ENCODE measurements at places on chromosomes 12 and 14.

GRCh38 chr14:103628221-103628683 is 759 bp upstream of the KLC1 start:
- no peak for DNase-seq

DNA sequence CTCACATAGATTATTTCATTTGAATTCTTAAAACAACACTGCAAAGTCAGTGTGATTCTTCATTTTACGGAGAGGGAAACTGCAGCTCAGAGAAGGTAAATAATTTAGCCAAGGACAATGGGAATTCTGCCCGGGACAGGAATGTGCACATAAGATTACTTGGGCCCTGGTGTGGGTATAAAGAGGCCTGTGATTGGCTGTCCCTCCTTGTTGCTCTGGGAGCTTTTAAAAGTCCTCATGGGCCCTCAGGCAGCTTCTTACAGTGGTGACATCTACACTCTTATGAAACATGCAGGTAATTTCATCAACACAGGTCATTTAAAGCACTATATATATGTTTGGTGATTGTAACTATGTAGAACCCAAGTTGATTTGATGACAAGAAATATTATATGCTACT is 100.3 kb downstream of the ESR2 start:
- no peak for DNase-seq

DNA sequence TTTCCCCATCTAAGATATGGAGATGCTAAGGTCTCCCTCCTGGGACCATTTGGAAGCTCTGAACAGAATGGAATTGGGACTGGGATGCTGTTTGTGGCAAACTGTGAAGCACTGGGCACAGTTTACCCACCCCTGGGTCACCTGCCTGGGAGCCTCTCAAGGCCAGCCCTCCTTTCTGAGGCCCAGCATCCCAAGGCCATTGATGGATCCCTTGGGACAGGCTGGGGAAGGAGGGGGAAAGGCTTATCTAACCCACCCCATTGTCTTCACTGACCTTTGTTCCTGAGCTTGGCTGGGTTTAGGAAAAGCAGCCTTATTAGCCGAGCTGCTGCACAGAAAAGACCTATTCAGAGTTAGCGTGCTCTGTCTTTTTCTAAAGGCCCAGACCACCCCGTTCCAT is 5.2 kb downstream of the CCDC85C start:
- no peak for DNase-seq

- DNase-seq, result no peak
These were observed 8.3 kb downstream of the ADGRD1 start for GRCh38 chr12:130961921-130962451.

DNA sequence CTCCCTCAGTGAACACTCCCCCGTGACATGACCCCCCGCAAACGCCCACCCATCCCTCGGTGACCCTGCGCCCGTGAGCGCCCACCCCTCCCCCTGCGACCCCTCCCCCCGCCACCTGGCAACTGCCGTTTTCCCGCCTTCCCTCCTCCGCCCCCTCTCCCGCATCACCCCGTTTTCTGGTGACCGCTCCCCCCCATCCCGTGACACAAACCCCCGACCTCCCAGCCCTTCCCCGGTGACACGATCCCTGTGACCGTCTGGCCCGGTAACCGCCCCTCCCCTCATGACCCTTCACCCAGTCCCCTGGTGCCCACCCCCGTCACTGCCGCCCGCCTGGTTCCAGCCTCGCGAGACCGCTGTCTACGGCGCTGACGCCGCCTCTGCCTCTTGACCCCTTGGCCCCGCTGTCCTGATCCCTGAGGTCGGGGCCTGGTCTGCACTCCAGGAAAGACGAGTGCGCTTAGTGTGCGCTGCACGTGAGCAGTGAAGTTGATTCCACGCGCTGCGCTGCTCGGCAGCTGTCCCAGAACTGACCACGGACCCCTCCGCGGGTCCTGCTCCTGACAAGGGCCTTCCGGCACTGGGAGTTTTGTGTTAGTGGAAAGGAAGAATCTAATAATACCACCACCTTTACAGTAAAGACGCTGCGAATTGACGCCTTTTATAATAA is 59.4 kb downstream of the DDX51 start:
- no peak for DNase-seq

DNA sequence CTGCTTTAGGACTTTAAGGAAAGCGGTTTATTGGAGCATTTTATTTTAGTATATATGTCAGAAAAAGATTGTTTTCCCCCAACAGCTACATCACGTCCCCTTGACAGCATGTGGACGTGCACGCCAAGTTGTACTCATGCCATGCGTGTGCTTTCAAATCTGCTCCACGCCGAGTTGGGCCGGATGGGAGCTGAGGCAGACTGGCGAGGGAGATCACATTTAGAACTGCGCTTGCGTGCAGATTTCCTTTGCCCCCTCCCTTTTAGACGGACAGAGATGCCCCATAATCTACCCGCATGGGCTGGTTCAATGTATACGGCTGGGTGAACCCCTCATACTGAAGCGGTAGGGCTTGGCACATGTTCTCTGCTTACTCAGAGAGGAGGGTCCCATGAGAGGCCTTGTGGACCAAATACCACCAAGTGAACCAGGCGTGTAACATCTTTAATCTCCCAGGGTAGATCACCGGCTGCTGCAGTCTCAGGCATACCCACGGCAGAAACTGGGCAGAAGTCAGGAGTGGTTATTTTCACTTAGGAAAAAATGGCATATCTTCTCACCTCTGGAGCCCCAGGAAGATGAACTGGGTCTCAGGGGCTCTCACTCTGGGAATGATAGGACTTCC is 92.1 kb downstream of the ESR2 start:
- DNase-seq, result no peak

GRCh38 chr12:109949089-109949488 is 47.1 kb downstream of the GIT2 start:
- no peak for DNase-seq

- no peak for DNase-seq
These were observed 12.9 kb upstream of the ORAI1 start for GRCh38 chr12:121613462-121613861.

DNA sequence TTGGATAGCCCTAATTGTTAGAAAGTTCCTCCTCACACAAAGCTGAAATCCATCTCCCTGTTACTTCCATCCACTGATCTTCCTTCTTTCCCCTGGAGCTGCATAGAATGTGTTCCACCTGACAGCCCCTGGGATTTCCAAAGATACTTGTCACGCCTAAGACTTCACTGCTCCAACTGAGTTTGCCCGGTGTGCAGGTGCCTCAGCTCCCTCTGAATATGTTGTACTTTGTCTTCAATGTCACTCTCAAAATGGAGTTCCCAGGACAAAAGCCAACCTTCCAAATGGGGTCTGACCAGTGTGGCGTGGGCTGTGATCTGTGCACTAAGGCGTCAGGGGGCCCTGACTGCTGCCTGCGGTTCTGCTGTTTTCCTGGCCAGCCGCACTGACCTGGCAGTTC is 42.8 kb downstream of the CACNA2D4 start:
- DNase-seq, result no peak

GRCh38 chr14:35992816-35993683 is 166.9 kb downstream of the BRMS1L start:
- no peak for DNase-seq

Data from stimulated activated CD8-positive, alpha-beta memory T cell treated with anti-CD3 and anti-CD28 coated beads, Interleukin-2, amount 100 ng/mL, for 1 hour (primary cell).